Stimulated activated CD8-positive, alpha-beta memory T cell treated with anti-CD3 and anti-CD28 coated beads, Interleukin-4, amount 100 ng/mL, for 1 hour (primary cell): ENCODE measurements at places on chromosomes 5 and 9.

DNA sequence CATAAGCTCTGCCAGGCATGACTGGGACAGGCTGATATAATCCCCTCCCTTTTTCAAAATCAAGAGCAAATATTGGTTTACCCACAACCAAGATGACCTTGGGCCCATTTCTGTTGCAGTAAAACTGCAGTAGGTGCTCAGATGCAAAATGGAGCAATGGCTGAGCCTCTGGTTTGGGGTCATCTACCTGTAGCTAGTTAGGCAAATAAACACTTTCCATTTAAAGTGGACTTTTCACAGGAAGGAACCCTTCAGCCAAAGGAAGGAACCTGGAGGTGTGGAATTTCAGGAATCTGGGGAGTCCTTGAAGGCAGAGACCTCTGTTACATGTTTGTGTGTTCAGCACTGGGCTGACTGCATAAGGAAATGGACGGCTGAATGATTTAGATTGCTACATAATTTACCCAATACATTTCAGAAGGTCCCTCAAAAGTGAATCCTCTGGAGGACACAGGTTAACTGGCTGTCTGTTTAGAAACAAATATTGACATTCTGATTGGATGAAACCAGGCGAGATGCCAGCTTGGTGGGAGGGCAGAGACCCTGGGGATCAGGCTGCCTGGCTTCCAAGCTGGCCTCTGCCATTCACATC, 170.1 kb upstream of the ZNF618 start:
- DNase-seq = no peak

GRCh38 chr9:96321515-96321914, 19.5 kb upstream of the HSD17B3 start:
- no peak for DNase-seq

DNA sequence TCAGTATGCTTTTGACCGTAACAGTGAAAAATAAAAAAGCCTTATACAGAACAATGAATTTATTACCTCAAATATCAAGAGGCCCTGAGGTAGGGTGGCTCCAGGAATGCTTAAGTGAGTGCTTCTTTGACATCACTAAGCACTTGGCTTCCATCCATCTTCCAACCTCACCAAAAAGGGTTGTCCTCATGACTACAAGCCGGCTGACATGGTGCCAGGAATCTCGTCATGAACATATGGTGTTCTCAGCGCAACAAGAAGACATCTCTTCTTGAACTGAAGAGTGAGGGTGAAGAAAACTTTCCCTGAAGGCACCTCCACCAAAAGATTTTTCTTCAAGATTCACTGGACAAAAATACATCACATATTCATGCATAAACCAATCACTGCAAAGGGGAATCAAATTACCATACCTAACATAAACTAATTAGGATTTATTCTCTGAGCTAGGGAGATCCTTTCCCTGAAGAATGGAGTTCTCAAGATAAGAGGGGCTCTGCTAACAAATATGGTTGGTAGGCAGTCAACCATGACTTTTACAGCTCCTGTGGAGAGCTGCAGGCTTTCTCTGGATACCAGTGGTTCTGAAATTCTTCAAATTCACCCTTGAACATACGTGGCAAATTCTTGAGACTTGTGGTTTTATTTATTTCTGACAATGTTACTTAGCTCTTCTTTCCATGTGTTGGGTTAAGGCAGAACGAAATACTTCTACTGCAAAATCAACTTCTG, 49.5 kb downstream of the AGXT2 start:
- no peak for DNase-seq

DNA sequence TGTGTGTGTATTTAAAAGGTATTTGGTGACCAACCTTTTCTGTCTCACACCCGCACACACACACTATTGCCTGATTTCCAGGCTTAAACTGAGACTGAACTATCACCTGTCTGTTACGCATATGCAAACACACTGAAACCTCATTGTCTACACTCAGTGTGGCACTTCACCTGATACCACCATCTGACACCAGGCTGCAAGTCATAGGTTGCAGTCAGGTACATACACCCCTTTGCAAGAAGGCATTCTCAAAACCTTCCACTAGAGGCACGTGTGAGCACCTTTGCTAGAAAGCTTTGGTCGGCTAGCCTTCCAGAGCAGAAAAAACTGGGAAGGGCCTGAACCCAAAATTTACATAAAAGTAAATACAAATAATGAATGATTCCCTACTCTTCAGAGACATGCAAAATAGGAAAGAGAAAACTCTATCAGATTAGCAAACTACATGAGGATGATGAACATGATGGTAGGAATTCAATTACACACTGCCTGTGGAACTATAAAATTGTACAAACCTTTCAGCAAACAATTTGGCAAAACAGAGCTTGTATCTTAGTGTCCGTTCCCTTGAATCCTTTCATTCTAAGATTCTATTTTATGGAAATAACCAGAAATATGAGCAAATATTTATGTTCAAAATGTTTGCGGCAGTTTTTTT, 5.9 kb upstream of the FOXD1 start:
- no peak for DNase-seq

DNA sequence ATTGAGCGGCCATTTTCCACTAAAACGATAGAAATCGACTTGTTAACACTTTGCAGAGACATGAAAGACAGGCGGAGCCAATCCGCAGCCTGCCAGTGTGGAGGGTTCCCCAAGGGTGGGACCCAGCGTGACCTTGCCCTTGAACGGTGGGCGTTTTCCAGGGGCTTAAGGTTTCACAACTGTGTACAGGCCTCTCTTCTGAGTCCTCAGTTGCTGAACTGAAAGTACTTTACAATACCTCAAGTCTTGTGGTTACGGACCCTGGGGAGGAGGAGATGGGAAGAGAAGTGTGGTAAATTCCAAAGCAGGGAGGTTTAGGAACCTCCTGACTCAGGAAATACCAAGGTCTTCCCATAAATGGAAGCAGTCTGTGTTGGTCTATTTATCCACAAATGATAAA, 68.2 kb upstream of the CKMT2 start:
- DNase-seq = no peak

DNA sequence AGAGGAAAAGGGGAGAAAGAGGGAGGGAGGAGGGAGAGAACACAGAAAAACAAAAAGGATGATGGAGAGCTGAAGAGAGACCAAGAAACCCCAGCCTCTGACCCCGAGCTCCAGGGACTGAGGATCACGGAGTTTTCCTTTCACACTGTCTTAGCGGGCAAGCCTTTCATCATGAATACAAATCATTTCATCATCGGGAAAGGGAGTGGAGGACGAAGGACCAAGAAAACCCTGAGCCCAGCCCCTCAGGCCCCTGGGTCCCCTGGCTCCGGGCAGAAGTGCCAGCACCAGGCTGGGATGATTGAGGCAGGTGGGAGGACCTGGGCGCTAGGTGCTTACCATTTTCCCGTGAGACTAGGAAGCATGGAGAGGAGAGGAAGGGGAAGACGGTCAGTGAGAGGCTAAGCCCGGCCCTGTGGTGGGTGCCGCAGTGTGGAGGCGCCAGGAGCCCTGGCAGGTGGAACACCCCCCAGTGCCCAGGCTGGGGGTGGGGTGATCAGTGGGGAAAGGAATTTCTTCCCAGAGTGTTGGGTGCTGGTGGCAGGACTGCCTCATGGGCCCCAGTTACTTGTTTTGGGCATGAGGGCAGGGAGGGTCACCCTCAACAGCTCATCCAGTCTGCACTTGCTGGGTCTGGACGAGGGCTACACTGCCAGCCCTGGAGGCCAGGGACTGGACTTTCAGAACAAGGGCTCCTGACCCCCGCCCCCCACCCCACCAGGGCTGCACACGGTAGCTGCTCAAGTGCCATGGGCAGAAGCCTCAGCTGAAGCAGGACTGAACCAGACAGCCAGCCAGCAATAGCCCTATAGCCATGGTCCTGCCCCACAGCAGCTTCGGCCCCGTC, 49.0 kb upstream of the SARDH start:
- DNase-seq = no peak

GRCh38 chr9:83629433-83630104, 6.6 kb downstream of the IDNK start:
- no peak for DNase-seq

GRCh38 chr5:43231977-43232376, 40.0 kb downstream of the NIM1K start:
- DNase-seq = no peak

DNA sequence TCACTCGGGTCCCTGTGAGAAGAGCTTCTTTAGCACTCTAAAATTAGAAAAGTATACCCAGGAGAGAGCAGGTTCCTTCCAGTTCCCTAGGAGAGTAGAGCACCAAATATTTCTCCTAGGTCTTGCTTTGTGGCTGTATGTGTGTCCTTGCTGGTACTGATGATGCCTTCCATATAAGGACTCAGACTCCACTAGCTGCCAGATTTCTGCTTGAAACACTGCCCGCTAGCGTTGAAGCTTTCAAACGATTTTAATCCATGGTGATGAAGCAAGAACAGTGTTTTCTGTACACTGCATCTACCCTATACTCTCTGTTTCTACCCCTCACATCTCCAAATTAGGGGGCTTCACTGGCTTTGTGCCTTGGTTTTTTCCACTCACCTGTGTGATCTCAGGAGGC, 2.4 kb upstream of the SMC2 start:
- DNase-seq = no peak

DNA sequence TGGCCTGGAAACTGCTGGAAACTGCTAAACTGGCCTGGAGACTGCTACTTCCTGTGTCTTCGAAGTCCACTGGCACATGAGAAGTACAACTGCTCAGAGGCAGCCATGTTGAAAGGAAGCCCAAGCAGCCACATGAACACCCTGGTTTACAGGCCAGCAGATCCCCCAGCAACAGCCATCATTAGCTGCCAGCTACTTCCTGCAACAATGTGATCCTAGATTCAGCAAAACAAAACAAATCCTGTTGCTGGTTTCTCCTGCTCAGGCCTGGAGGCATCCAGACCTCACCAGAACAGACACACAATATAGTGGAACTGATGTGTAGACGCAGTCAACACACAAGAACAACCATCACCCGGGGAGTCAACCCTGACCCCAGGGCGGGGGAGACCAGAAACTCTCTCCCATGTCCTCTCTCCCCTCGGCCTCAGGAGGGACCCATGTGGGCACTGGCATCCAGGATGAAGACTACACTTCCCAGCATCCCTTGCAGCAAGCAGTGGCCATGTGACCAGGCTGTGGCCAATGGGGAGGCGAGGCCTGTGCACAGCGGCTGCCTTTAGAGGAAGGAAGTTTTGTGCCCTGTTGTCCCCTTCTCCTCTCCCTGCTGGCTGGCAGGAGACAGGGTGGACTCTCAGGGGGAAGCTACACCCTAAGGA, 9.2 kb upstream of the LCN15 start:
- DNase-seq = no peak
